Cerebellar cortex (tissue), 1 donor: ENCODE measurements at places on chromosomes 13 and 19.

GRCh38 chr19:46065486-46066071, 24.8 kb upstream of the IGFL4 start:
- DNase-seq = no peak

GRCh38 chr13:96816874-96817273, 177.4 kb downstream of the OXGR1 start:
- no peak for DNase-seq

DNA sequence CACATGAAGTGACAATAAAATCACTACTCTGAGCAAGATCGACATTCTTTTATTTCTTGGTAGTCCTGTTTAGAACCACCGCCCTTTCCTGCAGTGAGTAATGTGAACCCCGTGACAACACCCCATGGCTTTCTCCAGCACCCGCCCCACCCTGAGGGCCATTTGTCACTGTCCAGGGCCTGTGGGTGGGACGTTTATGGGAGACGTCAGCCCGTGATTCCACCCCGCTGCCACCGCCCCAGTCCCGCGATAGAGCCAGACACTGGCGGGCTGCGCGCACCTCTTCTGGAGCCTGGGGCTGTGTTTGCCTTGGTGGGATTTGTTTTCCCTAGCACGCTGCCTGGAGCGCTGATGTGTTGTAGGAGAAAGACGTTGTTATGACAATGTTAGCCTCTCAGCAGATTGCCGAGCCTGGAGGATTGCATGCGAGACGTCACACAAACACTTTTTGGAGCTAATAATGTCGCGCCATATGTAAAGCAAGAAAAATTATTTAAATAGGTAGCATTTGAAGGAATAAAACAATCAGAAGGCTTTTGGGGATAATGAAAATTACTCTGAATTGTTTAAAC, 263.7 kb downstream of the TEX29 start:
- DNase-seq = no peak

DNA sequence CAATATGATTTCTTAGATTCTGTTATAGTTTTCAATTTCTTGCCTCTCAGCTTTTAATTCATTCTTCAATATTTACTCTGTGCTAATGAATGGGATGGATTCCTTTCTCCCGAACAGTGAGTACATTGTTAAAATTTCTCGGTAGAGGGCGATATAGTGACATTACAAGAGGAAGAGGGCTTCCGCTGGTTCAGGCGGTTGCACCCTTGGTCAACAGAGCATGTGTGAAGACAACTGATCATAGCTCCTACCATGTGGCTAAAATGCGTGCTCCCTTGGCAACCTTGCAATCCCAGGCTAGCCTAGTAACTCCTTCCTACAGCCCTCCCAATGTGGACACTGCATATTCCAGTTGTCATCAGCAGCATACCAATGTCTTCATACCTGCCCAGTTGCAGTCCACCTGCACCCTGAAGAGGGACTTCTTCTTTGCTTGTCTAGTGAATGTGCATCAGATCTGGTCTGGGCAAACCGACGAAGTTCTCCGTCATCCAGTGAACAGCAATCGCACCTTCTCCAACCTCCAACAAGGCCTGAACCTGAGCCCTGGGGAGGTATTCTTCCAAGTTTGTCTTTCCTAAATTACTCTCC, 653.0 kb upstream of the GPC6 start:
- peak; percentile 14 for DNase-seq

- peak; percentile 84 for DNase-seq
Measured at GRCh38 chr19:48724796-48725753, 5.5 kb upstream of the MAMSTR start.

DNA sequence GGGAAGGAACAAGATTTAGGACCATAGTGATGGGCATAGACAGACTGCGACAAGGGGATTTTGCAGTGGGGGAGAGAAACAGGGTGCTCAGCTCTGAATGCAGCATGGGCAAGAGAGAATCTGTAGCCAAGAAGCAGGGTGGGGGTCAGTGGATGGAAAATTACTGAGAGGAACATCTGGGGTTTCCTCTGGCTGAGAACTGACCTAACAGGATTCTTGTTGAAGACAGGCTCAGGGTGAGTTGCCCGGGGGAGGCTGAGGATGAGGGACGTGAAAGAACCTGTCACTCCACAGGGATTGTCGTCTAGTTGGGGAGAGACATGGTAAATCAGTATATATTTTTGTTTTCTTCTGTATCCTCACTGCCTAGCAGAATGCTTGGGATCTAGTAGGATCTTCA, 118.7 kb upstream of the PEG3 start:
- no peak for DNase-seq

DNA sequence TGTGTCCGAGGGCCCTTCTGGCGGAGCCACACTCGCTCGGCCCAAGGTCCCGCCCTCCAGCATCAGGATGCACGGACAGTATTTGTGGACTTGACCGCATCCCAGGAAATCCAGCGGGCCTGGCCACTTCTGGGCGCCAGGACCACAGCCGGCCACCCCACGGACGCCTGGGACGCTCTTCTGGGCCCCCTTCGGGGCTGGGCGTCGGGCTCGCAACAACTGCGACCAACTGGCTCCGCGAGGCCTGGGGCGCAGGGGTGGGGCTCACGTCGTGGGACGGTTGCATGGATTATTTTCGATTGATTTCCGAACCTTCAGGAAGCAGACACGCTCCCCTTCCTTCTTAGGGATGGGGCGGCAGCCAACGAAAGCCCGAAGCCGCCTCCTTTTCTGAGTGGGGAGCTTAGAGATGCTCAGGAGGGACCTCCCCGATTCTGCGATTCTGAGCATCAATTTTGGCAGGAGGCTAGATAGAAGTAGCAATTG, 521 bp upstream of the NUP58 start:
- DNase-seq = peak; percentile 13

DNA sequence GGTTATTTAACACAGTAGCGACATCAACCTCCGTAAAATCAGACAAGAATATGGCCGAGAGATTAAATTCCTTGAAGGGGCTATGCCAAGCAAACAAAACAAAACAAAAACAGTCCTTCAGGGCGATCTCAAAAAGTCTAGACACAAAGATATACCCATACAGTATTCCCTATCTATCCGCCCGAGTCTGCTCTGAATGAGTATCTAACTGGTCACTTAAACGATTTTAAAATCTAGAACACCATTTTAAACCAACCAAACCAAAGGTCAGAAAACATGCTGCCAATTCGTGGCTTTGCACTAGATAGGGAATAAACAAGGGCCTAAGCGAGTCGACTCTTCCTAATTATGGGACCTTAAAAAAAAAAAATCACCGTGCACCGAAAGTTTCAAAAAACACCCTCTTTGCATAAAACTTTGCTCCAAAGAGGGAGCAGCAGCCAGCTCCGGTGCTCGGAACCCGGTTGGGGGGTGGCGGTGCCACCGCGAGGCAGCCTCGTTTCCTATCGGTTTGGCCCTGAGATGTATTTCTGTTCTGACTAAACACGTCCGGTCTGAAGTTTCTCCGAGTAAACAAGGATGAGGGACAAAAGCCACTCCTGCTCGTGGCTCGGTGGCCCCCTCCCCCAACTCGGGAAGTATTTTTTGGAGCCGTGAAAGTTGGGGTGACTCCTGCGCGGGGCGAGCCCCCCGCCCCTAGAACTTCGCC, 1.8 kb downstream of the HMGB1 start:
- DNase-seq = peak; percentile 44

GRCh38 chr19:7883796-7884570, 4.3 kb upstream of the LRRC8E start:
- DNase-seq = no peak

DNA sequence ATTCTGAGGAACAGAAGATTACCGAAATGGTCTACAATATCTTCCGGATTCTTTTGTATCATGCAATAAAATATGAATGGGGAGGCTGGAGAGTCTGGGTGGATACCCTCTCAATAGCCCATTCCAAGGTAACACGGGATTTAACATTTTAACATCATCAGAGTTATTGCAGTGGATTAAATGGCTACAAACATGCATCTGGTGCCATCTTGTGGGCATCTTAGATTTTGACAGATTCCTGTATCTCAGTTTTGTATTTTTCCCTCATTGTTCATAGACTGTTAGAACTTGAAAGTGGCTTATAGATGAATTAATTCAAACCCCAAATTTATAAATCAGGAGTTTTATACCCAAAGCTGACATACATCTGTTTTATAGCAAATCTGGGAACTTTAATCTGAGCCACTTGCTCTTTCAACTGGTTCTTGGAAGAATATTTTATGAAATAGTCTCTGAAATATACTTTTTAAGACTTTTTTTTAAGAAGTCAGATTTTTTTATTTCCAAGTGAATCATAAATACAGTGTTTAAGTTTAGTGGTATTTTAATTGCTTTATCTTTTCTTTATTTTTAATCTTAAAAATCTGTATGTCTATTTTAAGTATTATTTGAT, 215.2 kb downstream of the NBEA start:
- peak; percentile 82 for DNase-seq

- no peak for DNase-seq
Measured at GRCh38 chr13:100753376-100753775, 78.8 kb upstream of the TMTC4 start.

- DNase-seq = no peak
Measured at GRCh38 chr13:113589251-113589960, 4.9 kb downstream of the TFDP1 start.

- DNase-seq = no peak
Measured at GRCh38 chr19:6014551-6015135, 36.7 kb upstream of the RANBP3 start.

DNA sequence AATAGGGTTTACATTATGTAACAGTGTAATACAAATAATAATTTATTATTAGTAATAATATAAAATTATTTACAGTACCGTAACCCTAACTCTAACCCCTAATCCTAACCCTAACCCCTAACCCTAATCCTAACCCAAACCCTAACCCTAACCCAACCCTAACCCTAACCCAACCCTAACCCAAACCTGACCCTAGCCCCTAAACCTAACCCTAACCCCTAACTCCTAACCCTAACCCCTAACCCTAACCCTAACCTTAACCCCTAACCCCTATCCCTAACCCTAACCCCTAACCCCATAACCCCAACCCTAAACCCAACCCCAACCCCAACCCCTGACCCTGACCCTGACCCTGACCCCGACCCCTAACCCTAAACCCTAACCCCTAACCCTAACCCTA, 45.7 kb downstream of the PLPP2 start:
- no peak for DNase-seq

DNA sequence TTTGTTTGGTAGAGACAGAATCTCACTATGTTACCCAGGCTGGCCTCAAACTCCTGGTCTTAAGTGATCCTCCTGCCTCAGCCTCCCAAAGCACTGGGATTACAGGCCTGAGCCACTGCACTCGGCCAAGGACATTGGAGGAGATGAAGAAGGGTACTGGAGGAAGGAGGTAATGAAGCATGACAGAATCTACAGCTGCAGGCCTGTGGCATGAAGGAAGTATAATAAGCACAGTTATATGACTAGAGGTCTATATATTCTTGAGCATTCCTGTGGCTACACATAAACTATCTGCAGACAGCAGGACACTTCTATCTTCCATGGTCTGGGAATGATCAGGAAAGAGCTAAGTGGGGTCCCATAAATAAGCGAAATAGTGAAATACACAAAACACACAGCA, 18.2 kb downstream of the ZNF565 start:
- DNase-seq = no peak

GRCh38 chr13:60018536-60018935, 145.2 kb downstream of the DIAPH3 start:
- DNase-seq = no peak

GRCh38 chr13:109698779-109699178, 87.6 kb downstream of the IRS2 start:
- DNase-seq = no peak

GRCh38 chr19:45442778-45443461, 19.2 kb upstream of the ERCC1 start:
- no peak for DNase-seq

DNA sequence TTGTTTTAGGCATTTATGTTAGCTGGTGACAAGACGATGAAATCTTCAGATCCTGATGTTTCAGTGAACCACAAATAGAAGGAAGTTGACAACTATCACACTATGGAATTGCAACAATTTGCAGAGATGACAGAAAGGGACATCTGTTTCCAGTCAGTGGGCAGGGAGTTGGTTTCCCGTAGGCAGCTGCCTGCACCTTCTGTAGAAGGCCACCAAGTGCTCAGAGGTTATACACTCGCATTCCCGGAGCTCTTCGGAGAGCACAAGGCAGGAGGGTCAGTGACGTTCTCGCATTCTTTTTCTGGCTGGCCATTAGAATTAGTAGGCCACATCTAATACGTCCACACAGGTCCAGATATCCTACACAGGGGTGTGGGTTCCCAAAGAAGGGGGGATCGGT, 129.4 kb downstream of the SHISA2 start:
- no peak for DNase-seq

GRCh38 chr13:107753748-107754147, 461.6 kb downstream of the LIG4 start:
- DNase-seq = no peak

- no peak for DNase-seq
Measured at GRCh38 chr19:49333418-49333805, 1.8 kb upstream of the CD37 start.

- DNase-seq = peak; percentile 64
Measured at GRCh38 chr19:48844472-48844871, 8.2 kb upstream of the HSD17B14 start.

- DNase-seq = no peak
Measured at GRCh38 chr19:30245401-30246039, 126.7 kb upstream of the ZNF536 start.
